ENCODE measurements at places on chromosomes 12 and 14. TPM values are rescaled to one million over a fixed set of nuclear protein-coding genes. Genes with fewer than 3 reads are reported as not detected.

Gene KRT78
- 0.20 TPM for total RNA-seq

Gene KRT79
- 0.06 TPM for total RNA-seq

Gene PRIMA1
- 0.47 TPM for total RNA-seq

Gene TBX5
- total RNA-seq, result not detected

Gene DCTN2
- 153 TPM for total RNA-seq

Gene GSG1
- 0.65 TPM for total RNA-seq

Gene TSHR
- not detected for total RNA-seq
